ENCODE measurements at places on chromosomes 5 and 9.

- DNase-seq: no peak
These were observed 173.8 kb downstream of the PTPRD start for GRCh38 chr9:10438955-10439354.

- DNase-seq: no peak
These were observed 694 bp downstream of the RMI1 start for GRCh38 chr9:83981126-83981871.

- no peak for DNase-seq
These were observed 63.8 kb downstream of the SLC28A3 start for GRCh38 chr9:84276741-84277140.

DNA sequence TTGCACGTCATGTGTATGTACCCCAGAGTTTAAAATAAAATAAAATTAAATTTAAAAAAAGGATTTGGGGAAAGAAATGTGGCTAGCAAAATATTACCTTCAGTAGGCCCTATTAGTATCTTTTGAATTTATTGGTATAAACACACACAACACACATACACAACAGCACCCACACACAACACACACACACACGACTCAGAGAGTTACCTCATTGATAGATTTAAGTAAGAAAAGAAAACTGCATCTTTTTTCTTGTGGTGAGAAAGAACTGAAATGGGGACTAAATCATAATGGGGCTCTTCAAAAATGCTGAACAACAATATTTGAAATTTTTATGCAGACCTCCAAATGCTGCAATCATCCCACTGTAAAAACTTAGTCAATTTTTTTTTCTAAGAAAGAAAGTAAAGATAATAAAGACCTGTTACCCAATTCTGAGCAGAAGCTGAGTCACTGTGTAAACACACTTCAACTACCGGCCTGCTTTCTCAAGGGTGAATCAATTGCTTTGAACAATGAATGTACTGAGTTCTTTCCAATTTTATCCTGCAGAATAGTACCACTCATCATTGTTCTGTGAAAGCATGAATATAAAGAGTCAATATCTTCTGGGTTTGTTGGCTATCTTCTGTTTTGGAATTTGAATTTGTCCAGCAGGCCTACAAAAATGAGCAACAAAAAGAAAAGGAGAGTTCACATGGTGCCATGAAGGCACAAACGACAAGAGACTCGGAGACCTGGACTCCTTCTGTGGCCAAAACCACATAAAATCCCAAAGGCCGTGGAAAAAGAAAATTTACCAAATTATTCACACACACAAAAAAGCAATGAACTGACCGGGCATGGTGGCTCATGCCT is 57.9 kb upstream of the CCNG1 start:
- DNase-seq: no peak

DNA sequence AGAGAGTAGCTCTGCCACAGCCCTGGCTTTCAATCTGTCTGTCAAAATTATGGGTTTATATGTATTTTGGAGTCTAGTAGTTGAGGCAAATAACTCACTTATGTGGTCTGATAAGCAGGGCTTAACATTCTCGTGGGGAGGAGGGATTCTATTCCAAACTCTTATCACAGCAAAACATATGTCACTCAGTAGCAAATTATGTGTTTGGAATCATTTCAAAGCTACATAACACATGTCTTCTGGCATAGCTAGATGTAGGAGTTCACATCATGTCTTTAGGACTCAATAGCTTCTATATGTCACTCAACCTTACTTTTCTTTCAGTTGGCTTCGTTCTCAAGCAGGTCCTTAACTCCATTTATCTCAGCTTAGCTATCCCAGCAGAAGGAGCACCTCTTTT is 144.5 kb upstream of the SEMA6A start:
- DNase-seq: no peak

DNA sequence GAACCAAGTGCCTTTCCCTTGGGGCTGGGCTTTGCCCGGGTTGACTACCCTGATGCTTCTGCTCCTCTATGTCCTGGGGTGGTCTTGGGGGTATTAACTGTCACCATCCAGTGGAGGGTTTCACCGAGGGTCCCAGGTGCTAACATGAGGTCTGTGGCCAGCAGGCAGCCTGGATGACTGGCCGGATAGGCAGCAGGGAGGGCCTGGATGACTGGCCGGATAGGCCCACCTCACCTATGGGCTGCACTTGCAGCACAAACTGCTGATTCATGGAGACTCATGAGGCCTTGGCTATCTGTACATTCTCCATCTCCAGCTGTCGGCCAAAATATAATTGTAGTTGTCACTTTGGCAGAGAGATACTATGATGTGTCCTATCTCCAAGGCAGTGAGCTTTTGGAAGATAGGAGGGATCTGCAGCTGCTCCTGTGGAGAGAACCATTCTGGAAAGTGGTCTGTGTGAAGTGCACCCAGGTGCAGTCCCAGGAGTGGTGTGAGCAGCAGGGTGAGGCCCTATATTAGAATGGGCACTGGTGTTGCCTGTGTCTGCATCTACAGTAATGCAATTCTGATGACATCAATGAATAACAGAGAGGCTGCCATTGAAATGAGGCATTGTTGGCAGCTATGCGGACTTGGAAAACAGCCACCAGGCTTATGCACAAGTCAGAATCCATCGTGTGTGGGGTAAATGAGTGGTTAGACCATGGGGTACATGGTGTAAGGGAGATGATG is 26.3 kb upstream of the CDKN2AIPNL start:
- DNase-seq: no peak

DNA sequence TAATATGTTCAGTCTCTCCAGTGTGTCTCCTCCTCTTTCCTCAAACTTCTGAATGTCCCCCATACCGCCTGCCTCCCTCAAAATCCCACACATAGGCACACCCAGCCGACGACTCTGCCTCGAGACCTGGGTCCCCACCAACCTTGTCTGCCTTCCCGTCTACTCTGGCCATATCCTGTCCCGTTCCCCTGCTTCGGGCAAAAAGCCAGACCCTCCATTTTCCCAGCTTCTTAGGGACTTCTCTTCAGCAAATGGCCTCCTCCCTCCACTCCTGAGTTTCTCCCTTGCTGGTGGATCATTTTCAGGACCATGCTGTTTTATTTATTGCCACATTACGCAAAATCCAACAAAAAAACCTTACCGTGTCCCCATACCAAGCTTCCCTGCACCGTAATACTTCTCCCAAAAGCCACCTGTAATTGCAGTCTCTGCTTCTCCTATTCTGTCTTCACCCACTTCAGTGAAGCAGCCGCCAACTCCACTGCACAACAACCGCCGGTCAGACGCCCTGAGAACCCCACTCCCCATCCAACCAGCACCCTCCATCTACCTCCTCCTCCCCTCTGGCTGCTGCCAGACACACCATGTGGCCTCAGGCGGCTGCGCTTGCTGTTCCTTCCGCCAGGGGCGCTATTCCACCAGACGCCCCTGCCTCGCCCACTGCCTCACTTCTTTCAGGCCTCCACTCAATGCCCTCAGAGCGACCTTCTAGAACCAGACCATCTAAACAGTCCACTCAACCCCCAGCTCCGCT is 117.0 kb downstream of the TRPM6 start:
- DNase-seq: no peak

- DNase-seq: no peak
These were observed 103.8 kb downstream of the PRR16 start for GRCh38 chr5:120567921-120568320.

DNA sequence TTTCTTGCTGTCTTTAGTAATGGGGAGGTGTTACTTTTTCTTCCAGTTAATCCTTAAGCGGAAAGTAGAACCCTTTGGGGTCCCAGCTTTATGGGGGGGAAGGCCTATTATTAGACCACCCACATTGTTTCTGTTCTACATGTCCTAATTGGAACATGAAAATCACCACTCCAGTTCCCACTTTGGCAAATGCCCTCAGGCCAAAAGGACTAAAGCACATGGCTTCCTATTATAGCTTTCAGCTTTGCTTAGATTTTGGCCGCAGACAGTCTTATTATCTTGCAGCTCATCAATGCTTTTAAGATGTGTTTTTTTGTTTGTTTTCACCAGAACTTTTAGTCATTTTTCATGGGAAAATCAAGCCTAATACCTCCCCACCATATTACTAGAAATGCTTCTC is 296.8 kb upstream of the ANKH start:
- no peak for DNase-seq

GRCh38 chr5:160339406-160340130 is 27.2 kb upstream of the CCNJL start:
- DNase-seq: no peak

- no peak for DNase-seq
These were observed 51.8 kb downstream of the AMBP start for GRCh38 chr9:114026335-114026734.

GRCh38 chr5:59317023-59317773 is 576.3 kb downstream of the PDE4D start:
- DNase-seq: no peak

DNA sequence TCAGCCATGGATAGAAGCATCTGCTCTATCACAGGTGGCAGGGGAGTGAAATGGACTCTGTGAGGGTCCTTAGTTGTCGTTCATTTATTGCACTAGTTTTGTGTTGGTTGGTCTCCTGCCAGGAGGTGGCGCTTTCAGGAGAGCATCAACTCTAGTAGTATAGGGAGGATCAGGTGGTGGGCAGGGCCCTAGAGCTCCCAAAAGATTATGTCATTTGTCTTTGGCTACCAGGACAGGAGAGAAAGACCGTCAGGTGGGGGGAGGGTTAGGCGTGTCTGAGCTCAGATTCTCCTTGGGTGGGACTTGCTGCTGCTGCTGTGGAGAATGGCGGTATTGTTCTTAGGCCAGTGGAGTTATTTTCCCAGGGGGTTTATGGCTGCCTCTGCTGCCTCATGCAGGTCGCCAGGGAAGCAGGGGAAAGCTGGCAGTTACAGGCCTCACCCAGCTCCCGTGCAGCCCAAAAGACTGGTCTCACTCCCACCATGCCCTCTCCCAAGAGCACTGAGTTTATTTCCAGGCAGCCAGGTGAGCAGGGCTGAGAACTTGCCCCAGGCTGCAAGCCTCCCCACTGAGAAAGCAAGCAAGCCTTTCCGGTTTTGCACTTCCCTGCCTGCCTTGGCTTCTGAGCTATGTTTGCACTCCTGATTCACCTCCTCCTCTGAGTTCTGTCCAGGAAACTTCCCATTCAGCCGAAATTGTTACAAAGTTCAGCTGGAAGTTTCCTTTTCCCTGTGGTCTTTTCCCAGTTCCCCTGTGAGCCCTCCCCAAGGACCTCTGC is 317.3 kb downstream of the TAF11L14 start:
- DNase-seq: no peak

GRCh38 chr5:14471507-14471906 is 110.1 kb upstream of the OTULINL start:
- DNase-seq: no peak

DNA sequence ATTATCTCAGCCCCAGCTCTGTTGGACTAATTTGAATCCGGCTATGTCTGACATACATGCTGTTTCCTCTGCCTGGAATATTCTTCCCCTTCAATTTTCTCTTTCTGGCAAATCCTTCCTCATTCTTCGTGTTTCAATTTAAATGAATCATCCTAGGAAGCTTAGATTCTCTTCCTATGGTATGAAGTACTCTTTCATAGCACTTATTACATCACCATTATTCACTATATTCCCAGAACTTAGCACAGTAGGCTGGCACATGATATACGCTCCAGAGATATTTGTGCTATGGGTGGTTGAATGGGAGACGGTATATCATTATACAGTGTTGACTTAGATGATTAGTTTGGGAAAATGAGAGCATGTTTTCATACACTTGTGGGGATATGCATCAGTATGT is 91.0 kb upstream of the JAK2 start:
- DNase-seq: no peak

DNA sequence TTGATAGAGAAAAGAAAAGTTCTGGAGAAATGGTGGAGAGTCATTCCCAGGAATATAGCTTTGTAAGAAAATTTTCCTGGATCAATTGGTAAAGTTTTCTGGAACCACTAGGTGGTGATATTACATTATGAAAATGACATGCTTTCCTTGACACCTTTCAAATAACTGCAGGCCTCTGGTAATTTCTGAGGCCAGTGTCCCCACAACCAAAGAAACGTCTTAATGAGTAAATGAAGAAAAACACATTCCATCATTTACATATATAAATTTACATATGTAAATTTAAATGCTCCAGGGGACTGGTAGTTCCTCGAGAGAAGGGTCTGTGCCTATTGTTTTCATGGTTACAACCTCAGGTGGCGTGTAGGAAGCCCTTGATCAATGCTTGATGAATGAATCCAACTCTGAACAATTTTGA is 17.2 kb upstream of the RGS3 start:
- DNase-seq: no peak

GRCh38 chr9:75448281-75448680 is 360.0 kb downstream of the OSTF1 start:
- no peak for DNase-seq

DNA sequence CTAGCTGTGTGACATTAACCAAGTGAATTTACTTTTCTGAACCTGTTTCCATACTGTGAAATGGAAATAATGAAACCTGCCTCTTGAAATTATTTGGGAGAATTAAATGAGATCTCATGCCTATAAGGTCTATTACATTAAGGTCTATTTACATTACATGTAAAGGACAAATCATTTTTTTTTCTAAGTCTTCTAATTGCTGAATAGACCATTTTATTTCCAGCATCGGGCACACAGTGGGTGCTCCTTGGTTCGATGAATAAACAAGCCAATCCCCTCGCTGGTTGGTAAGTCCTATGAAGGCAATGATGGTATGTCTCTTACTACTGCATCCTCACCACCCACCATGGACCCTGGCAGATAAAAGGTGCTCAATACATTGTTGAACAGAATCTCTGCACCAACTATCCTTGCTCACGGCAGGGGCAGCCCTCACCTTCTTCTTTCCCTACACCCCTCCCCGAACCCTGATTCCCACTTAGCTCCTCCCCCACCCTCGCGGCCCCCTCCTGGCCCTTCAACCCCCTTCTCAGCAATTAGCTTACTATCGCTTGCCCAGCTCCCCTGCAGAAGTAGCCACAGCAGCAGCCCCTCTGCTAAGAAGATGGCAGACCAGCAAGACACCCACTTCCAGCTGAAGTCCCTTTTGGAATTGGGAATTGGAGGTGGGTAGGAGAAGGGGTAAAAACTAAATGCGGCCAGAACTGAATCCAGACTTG is 3.0 kb downstream of the PCDH1 start:
- no peak for DNase-seq

DNA sequence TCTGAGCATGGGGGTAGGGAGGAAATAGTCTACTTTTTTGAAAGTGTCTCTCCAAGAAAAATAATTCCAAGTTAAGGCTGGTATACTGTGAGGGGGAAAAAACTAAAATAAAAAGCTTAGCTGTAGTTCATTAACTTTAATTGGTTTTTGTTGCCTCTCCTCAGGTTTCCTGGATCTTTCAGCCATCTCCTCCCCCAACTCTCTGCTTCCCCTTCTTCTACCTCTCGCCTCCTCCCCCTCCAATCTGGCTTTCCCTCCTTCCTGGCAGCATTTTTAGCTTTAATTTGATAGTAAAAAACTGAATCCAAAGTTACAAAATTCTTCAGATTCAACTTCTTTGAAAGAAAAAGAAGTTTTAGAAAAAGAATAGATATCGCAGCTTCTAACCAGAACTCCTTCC is 462.6 kb downstream of the CETN3 start:
- DNase-seq: no peak

GRCh38 chr9:129781981-129782380 is 21.0 kb upstream of the TOR1B start:
- no peak for DNase-seq

All from stimulated activated CD4-positive, alpha-beta T cell treated with anti-CD3 and anti-CD28 coated beads, Interleukin-1b, Interleukin-23, amount 100 ng/mL, for 1 hour (primary cell).